ENCODE measurements at places on chromosomes 1 and 21.

DNA sequence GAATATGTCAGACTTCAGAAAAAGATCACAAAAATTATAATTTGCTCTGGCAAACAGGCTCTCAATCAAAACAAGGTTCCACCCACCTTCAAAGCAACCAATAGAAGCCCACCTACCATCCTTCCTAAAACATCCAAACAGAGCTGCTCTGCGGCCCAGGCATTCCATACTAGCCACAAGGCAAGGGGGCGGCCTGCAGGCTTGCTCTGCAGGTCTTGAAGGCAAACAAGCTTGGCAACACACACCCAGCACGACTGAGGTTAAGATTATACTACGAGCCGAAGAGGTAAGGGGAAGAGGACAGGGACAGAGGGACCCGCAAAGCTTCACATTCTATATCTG, 207.3 kb downstream of the SLC45A1 start:
- DNase-seq, result no peak

GRCh38 chr1:183388735-183389134, 29.4 kb downstream of the NMNAT2 start:
- DNase-seq, result no peak

DNA sequence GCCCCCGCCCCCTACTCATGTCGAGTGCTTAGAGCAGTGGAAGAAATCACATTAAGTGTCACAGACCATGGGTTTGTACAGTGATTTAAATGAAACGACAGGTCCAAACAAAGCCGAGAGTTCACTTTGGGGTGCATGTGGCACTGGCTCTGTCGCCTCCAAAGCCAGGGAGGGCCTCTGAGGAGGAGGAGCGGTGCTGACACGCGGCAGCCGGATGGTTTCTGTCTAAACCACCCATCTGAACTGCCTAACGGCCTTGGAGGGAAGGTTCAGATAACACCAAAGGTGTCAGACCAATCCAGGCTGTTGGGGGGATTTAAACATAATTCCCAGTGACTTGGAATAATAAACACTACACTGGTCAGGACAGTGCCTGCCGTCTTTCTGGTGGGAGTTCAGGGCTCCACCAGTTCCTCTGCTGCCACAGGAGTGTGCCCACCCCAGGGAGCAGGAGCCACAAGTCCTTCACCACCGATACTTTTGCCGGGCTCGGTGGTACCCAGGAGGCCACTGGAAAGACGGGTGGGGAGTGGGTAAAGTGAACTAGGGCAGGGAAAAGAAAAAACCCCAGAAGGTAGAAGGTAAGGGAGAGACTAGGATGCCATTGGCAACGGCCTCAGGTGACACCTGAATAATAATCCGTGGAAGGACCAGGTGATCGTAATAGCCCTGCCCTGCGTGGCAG, 78.2 kb downstream of the SLC66A1 start:
- no peak for DNase-seq

DNA sequence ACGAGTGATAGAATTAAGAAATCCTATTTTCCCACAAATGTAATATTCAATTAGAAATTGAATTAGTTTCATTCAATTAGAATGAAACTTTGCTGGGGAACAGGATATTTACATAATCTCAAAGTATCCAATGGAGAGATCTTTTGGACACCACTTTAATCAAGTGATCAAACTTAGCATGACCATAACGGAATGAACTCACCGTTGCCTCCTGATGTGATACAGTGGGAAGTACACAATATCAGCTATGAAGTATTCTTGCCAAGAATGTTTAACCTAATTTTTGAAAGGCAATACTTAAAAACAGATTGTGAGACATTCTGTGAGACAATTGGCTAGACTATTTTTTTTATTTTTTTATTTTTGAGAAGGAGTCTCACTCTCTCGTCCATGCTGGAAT, 16.6 kb downstream of the CDKN2C start:
- DNase-seq, result no peak

GRCh38 chr1:32201011-32201855, 838 bp downstream of the CCDC28B start:
- peak; percentile 53 for DNase-seq

DNA sequence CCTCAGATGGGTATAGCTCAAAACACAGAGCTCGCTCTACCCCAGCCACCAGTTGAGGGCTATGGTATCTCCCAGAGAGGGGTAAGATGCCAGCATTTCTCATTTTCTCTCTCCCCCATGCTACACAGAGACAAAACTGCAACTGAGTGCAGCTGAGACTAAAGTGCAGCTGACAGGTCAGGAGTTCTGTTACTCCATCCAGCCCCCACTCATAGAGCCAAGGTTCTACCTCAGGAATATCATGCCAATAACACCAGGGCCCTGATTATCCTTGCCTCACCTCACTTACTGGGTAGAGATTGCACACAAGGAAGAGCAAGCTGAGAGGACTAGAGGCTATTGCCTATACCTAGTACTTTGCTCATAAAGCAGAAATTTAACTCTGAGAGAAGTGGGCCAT, 34.6 kb downstream of the DPYD start:
- no peak for DNase-seq

- DNase-seq, result no peak
Measured at GRCh38 chr1:94160811-94161210, 39.9 kb upstream of the ABCA4 start.

DNA sequence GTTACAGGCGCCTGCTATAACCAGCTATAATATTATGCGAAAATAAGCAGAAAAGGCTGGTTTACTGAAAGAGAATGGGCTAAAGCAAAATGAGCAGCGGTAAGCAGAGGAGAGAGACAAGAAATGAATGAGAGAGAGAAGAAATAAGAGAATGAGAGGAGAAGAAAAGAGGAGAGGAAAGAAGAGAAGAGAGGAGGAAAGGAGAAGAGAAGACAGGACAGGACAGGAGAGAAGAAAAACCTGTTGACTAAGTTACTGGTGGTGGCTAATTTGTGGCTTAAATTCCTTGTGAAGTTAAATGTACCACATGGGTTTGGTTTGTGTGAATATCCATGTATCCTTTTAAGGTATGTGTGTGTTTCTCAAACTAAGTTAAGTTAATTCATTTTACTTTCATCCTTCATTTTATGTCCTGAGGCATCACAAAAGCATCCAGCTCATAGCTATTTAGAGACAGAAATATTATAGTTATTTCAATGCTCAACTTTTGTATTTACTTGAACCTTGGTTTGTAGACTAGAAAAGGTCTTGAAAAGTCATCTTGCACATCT, 3.1 kb upstream of the DDR2 start:
- DNase-seq, result no peak

GRCh38 chr1:117396636-117397035, 29.4 kb downstream of the MAN1A2 start:
- DNase-seq, result no peak

- DNase-seq, result no peak
Measured at GRCh38 chr1:54109129-54110090, 43.4 kb downstream of the CDCP2 start.

- no peak for DNase-seq
Measured at GRCh38 chr1:185500001-185500626, 183.1 kb upstream of the IVNS1ABP start.

DNA sequence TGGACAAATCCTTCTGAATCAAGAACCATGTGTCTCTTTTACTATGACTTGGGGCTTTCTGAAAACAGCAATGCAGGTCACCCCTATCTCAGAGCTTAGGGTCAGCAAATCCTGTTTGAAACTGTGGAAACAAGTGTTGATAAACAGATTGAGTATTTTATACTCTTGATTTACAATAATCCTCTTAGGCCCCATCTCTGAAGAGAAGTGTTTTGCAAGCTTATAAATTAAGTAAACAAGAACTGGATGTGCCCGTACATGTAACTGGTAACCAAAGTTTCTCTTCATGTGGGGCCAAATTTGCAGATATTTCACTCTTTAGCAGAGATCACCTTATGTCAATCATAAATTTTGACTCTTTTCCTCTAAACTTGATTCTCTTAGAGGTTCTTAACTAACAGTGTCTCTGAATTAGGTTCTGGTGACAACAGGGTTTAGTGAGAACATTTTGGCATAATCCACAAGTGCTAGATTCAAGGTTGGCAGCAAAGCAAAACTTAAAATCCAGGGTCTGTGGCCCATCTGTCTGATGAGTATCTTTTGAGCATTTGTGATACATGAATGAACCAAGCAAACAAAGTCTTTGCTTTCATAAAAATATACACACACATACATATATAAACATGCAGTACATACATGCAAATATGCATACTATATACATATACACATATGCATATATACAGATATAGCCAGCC, 183.0 kb upstream of the HOOK1 start:
- no peak for DNase-seq

DNA sequence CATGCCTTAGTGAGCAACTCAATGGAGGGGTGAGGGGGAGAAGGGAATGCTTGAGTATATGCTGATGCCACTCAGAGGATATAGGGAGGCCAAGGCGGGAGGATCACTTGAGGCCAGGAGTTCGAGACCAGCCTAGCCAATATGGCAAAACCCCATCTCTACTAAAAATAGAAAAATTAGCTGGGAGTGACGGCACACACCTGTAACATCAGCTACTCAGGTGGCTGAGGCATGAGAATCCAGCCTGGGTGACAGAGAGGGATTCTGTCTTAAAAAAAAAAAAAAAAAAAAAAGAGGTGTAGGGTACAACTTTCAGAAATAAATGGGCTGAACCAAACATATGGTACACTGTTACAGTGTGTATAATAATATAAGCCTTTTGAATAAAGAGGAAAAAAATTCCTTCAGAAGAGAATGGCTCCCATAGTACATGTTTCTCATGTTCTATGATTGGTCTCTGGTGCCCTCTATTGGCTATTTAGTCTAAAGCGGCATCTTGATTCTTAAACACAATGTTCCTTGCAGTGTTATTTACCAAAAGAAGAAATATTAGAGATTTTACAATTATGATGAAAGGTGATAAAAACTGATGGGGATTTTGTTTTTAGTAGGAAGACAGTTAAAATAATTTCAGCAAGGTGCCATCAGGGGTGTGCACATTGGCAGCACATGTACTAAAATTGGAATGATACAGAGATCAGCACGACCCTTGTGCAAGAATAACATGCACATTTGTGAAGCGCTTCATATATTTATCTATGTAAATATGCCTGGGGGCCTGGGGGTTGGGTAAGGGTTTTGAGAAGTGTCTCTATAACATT, 109.8 kb downstream of the PATJ start:
- DNase-seq, result no peak

DNA sequence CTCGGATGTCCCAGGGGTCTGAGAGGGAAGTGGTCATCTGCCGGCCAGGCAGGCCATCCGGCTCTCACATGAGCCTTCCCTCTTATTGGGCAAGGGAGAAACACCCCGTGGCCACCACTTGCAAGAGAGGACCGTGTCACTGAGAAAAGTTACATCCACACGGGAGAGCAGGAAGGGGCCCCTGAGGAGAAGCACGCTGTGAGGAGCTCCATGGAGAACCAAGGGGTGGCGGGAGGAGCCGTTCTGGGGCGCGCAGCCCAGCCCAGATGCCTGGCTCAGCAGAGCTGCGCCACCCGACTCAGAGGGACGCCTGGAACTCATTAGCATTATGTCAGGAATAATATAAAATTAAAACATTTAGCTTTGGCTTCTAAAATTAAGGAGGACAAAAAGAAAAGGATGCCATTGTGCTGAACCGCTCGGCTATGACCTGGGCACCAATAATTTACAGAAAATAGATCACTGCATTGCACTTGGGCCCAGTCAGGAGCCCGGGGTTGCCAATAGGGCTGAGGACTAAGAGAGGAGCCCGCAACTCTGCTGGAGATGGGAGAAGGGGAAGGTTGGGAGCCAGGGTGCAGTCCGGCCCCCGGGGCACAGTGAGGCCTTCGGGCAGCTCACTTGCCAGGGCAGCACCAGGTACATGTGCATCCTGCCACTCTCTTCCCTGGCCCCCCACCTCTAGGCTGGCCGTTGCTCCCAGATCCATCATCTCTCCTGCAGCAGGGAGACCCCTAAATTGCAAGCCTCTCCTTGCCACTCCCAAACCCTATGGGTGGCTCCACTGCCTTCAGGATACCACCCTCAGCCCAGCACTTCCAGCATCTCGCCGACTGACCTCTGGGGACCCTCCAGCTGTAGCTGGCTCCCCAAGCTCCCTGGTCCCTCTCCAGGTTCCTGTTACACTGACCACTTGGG, 84.8 kb downstream of the DMRTB1 start:
- no peak for DNase-seq

DNA sequence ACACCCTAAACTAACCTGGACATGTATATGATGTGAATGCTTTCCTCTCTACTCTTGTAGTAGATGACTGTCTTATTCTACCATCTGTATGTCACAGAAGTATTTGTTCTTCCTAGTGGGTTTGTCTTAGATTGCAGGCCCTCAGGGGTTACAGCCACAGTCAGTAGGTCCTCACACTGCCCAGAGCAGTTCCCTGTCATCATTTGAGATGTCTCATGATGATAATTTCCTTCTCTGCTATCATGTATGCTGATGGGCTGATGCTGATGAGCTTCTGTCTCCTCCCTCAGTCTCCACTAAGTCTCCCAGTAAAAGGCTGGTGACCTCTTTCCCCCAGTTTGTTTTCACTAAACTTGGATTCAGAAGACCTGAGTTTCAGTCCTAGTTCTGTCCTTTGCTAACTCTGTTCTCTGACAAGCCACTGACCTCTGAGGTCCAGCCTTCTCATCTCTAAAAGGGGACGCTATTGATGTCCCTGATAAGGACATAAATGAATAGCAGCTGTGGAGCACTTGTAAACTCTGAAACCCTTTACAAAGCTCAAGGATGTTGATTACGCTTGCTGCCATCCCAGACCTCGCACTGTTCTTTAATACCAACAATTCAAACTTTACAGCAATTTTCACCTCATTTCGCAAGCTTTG, 3.1 kb upstream of the ETV3 start:
- no peak for DNase-seq

Data from stimulated activated CD8-positive, alpha-beta memory T cell treated with anti-CD3 and anti-CD28 coated beads, Interleukin-7, amount 100 ng/mL, for 1 hour (primary cell).